ENCODE measurements at places on chromosomes 3 and 15.

GRCh38 chr3:33858131-33858530 lies 59.7 kb downstream of the PDCD6IP start:
- DNase-seq = no peak

DNA sequence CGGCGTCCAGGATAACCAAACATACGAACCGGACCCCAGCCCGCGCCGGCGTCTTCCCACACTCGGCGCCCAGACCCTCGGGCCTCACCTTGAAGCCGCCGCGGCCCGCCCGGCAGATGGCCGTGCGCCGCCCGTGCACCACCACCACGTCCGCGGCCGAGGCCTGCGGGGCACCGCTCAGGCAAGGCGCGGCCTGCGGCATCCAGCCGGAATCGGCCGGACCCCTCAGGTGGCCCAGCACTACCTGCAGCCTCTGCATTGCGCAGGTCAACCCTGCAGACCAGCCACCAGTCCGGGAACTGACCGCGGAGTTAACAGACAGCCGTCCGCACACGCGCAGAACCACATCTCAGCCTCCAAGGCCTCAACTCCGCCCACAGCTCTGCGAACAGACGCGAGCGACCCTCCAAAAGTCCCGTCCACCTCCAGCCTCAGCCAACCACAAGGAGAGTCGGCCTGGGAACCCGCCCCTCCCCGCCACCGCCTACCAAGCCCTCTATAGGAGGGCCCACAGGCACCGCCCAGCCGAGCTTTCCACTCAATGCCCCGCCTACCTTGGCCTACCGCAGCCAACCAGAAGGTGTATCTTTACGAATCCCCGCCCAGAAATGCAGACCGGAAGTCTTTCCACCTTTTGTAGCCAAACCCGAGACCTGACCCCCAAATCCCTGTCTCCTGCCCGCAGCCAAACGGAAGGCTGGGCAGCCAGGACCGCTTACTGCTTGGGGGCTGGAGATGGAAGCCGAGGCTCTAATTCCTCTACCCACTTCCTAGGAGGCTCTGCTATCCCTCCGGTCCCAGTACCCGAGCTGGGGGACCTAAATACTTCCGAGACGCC lies at the start of gene ACAA1:
TSS of gene ACAA1 (minus strand) at position 351 of the 838 bp plus-strand sequence. CDS start at position 259, 92 bp downstream.
- peak; percentile 97 for DNase-seq

- no peak for DNase-seq
Measured at GRCh38 chr15:95018888-95019545, 787.7 kb downstream of the MCTP2 start.

GRCh38 chr15:79919749-79920511 lies 23.1 kb upstream of the MTHFS start:
- no peak for DNase-seq

- DNase-seq = no peak
Measured at GRCh38 chr3:157290766-157291165, 130.8 kb upstream of the CCNL1 start.

DNA sequence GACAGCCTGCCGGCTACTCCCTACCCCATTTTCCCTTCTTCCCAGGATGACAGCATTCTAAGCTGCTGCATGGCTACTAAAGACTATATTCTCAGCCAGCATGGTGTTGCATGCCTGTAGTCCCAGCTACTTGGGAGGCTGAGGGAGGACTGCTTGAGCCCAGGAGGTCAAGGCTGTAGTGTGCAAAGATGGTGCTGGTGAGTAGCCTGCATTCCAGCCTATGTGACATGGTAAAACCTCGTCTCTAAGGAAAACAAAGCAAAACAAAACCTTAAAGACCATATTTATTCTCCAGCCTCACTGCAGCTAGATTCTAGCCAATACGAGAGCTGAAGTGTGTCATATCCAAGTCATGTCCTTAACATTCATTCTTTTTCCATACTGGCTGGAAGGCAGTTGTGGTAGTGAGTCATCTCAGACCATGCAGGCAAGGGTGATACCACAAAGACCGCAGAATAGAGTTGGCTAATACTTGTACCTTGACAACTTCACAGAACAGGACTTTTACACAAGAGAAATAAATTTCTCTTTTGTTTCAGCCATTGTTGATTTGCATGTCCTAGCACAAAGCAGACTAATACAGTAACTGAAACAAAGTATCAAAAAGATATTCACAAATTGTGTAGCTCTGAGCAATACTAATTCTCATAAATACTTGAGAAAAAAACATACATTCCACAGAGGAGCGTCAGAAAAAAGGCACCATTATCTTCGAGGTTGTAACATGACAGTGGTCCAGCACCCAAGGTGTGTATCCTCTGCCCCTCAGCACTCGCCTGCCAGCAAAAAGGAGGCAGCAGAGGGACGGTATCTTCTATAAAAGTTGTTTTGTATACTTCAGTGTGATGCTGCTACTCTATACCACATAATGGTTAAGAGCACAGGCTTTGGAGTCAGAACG lies 14.8 kb downstream of the PBRM1 start:
- DNase-seq = peak; percentile 62

All from GM06990 (cell line).